ENCODE measurements at places on chromosomes 7 and 10.

- DNase-seq: no peak
Measured at GRCh38 chr7:117132321-117133120, 179.2 kb downstream of the ST7 start.

GRCh38 chr7:86164827-86165226 is 478.9 kb upstream of the GRM3 start:
- DNase-seq: no peak

DNA sequence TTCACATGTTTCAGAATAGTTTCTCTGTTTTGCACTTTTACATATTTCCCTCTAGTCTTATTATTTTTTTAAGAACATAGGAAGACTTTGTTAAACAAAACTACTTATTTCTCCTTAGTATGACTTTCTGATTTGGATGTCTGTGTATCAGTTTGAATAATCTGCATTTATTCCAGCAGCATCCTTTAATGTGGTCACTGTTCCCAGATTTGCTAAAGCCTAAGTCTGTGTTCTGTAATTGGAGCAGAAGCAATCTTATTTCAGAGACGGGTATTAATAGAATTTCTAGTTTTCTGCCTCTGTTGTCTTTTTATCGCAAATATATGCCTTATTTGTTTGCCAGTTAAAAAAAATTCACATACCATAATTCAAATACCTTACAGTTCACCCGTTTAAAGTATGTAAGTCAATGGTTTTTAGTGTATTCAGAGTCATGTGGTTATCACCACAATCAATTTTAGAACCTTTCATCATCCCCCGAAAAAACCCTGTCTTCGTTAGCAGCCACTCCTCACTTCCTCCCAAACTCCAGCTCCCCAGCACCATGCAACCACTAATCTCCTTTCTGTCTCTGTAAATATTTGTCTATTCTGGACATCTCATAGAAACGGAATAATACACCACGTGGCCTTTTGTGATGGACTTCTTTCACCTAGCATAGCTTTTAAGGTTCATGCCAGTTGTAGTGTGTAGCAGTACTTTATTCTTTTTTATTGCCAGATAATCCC is 58.7 kb downstream of the INPP5F start:
- DNase-seq: no peak

- DNase-seq: peak; percentile 30
Measured at GRCh38 chr10:117374506-117375359, 507 bp downstream of the PDZD8 start.

DNA sequence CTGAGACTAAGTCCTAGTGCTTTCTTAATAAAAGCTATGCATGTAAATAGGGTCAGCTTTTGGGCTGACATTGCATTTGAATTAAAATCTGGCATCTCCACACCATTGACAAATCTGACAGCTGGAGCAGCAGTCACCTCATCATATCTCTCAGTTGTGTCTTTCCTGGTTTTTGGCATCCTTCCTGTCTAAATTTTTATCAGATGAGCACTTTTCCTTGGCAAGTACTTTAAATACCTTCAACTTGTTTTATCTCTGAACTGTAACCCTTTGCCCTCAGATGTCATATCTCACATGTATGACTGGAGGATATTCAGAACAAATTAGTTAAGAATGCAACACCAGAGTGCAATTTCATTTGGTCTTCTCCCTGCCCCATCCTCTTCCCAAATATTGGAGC is 1066.2 kb downstream of the LRMDA start:
- no peak for DNase-seq

- no peak for DNase-seq
Measured at GRCh38 chr10:16155834-16156233, 281.0 kb upstream of the PTER start.

GRCh38 chr7:155896531-155897263 is 84.4 kb upstream of the SHH start:
- no peak for DNase-seq

GRCh38 chr10:129373718-129374117 is 93.3 kb upstream of the MGMT start:
- DNase-seq: no peak

DNA sequence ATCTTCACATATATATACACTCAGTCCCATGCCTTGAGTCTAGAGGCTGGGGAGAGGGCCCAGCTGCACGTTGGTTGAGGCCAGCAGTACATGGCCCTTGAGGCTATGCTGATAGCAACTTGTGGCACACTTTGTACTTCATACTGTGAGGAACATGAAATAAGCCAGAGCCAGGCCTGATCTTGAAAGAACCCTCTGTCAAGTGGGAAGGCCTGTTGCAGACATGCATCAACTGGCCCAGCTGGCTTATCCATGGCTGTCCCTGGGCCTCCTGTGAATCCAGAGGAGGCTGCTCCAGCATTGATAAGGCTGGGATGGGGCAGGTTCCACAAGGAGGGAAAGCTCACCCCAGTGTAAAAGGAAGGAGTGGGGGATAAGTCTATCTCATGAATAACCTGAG is 140.4 kb downstream of the NRF1 start:
- DNase-seq: no peak

- DNase-seq: no peak
Measured at GRCh38 chr10:58755677-58756076, 243.0 kb downstream of the BICC1 start.

Measured in CD4-positive, alpha-beta T cell (primary cell).